ENCODE measurements at places on chromosomes 4 and X.
A peak's percentile ranks its signal among the peaks of the same experiment; 100 is the strongest.

- DNase-seq = no peak
Measured at GRCh38 chrX:151729056-151729725, 5.4 kb upstream of the CNGA2 start.

GRCh38 chr4:171186700-171187099 lies 626.5 kb upstream of the GALNTL6 start:
- DNase-seq = no peak

DNA sequence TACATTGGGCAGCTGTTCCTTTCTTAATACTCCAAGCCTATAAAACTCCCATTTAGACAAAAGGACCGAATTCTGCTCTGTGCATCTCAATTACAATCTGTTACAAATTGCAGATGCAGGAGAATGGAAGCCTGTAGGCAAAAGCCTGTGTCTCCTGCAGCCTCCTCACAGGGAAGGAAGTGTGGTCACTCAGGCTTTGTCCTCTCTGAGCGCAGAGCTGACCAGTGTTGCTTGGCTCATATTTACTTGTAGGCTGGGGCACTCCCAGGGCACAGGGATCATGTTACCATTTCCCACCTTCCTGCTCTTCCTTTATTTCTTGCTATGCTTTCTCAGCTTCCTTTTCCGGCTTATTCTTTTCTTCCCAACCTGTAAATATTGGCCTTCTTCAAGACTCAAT lies 15.7 kb downstream of the SUPT20HL2 start:
- no peak for DNase-seq

DNA sequence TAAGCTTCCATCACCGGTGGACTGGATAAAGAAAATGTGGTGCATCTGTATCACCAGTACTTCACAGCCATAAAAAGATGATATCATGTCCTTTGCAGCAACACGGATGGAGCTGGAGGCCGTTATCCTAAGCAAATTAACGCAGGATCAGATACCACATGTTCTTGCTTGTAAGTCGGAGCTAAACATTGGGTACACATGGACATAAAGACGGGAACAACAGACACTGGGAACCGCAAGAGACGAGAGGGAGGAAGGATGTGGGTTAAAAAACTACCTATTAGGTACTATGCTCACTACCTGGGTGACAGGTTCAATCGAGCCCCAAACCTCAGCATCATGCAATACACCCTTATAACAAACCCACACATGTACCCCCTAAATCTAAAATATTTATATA lies 16.3 kb upstream of the IDS start:
- DNase-seq = no peak

- DNase-seq = no peak
Measured at GRCh38 chr4:139550724-139551429, 5.1 kb downstream of the SETD7 start.

- peak; percentile 41 for DNase-seq
Measured at GRCh38 chr4:93759506-93759905, 69.0 kb upstream of the ATOH1 start.

DNA sequence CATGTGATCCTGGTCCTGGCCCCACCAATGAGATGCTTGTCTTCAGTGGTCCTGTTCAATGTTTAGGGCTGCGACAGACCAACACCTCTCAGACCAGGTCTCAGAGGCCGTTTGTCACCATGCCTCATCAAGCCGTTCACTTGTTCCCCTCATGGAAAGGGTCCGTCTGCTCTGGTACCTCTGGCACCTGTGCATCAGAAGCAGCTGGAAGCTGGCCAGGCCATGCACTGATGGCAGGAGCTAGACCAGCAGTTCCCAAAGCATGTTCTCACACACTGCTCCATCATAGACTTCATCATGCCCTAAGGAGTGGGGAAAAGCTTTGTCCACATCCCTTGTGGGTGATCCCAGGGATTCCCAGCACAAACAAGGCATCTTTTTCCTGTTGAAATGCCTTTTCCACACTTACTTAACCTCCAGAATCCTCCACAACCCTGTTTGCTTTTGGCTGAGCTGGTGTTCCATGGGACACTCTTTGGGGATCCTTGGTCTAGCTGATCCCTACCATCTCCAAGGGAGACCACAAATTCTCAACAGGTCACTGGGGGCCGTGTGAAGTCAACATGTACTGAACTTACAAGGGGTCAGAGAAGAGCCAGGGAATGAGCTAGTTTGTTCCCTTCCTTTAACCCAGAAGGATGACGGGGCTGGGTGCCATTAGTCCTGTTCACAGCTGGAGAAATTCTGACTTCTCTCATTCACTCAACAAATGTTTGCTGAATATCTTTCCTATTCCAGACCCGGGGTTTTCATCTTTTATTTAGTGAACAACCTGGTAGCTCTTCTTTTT lies 21.8 kb downstream of the SH3TC1 start:
- peak; percentile 75 for DNase-seq

DNA sequence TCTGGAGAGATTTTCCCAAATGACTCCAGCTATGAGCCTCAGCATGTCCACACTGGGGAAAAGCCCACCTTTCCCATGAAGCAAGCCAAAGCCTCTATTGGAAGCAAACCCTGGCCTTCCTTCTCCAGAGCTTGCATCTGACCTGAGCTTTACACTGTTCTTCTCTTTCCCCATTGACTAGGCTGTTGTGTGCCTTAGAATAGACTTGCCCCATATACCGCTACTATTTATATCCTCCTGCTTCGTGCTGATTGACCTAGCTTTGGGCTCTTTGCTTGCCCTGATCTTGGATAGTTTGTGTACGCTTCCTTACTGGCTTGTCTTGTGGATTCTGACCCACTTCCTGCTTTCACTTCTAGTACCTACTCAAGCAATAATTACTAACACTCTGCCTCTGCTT lies 30.9 kb downstream of the FAM9B start:
- DNase-seq = peak; percentile 89

- DNase-seq = no peak
Measured at GRCh38 chr4:182188622-182189021, 54.6 kb upstream of the TENM3 start.

DNA sequence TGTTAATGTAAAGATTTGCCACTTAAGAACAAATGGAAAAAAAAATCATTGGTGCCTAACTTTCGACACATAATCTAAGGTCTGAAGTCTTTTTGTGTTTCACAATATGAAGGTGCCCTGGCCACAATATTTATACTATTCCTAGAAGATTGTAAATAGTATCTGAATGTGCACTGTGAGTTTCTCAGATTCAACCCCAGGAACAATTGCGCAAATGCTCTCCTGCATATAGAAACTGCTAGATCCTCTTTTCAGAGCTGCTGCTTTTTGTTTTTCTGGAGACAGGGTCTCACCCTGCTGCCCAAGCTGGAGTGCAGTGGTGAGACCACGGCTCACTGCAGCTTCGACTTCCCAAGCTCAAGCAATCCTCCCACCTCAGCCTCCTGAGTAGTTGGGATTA lies 480.1 kb upstream of the FTHL17 start:
- DNase-seq = peak; percentile 82

DNA sequence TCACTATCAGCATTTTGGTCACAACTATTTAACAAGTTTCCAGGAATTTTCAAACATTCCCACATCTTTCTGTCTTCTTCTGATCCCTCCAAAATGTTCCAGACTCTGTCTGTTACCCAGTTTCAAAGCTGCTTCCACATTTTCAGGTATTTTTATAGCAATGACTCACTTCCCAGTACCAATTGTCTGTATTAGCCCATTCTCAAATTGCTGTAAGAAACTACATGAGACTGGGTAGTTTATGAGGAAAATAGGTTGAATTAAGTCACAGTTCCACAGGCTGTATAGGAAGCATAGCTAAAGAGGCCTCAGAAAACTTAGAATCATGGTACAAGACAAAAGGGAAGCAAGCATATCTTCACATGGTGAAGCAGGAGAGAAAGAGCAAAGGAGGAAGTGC lies 475.0 kb upstream of the PCDH7 start:
- peak; percentile 42 for DNase-seq

- no peak for DNase-seq
Measured at GRCh38 chr4:40702137-40702799, 47.5 kb upstream of the NSUN7 start.

GRCh38 chrX:6465756-6466155 lies 69.2 kb downstream of the VCX3A start:
- no peak for DNase-seq

- DNase-seq = no peak
Measured at GRCh38 chr4:122912810-122913575, 9.4 kb downstream of the NUDT6 start.

DNA sequence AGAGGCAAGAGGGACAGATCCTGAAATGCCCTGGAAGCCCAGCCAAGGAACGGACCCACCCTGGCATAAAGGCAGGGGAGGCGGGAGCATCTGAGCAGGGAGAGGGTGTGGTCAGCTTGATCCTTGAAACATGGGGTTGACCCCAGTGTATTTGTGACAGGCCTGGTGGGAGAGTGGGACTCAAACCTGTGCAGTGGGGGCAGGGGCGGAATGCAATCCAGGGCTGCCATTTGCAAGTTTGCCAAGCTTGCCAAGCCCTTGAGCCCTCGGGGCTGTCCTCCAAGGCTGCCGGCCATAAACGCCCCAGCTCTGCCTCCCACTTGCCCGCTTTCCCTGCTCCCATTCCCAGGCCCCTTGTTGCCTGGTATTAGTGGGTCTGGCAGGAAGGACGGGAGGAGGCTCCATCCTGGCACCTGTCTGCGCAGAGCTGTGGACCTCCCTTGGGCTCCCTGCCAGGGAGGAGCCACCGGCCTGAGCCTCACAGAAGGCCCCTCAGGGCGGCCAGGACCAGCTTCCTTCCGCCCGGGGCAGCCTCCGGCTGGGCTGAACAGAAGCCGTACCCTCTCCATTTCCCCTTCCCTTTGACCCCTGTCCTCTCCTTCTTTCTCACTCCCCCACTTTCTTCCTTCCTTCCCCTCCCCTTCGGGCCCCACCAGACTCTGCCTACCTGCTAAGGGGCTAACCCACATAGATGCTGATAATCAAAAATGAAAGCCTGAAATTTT lies 661 bp downstream of the S100P start:
- no peak for DNase-seq

GRCh38 chr4:153748378-153748777 lies 11.4 kb downstream of the RNF175 start:
- peak; percentile 58 for DNase-seq

DNA sequence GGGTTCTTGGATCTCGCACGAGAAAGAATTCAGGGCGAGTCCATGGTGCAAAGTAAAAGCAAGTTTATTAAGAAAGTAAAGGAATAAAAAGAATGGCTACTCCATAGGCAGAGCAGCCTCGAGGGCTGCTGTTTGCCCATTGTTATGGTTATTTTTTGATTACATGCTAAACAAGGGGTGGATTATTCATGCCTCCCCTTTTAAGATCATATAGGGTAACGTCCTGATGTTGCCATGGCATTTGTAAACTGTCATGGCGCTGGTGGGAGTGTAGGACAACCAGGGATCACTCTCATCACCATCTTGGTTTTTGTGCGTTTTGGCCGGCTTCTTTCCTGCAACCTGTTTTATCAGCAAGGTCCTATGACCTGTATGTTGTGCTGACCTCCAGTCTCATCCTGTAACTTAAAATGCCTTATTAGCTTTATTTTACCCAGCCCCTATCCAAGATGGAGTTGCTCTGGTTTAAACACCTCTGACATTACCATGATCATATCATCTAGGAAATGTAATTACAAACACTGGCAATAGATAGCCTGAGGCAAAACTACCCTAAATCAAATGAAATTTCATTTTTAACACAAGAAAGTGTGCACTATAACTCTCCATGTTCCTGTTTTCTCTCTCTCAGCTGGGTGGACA lies 94.3 kb upstream of the ATXN3L start:
- no peak for DNase-seq

GRCh38 chr4:100708776-100709175 lies 191.0 kb upstream of the EMCN start:
- DNase-seq = no peak

- no peak for DNase-seq
Measured at GRCh38 chr4:121308328-121308663, 72.5 kb downstream of the QRFPR start.

- DNase-seq = no peak
Measured at GRCh38 chr4:41155194-41155830, 59.0 kb downstream of the APBB2 start.

GRCh38 chrX:40579900-40580536 lies 752 bp upstream of the ATP6AP2 start:
- DNase-seq = no peak

DNA sequence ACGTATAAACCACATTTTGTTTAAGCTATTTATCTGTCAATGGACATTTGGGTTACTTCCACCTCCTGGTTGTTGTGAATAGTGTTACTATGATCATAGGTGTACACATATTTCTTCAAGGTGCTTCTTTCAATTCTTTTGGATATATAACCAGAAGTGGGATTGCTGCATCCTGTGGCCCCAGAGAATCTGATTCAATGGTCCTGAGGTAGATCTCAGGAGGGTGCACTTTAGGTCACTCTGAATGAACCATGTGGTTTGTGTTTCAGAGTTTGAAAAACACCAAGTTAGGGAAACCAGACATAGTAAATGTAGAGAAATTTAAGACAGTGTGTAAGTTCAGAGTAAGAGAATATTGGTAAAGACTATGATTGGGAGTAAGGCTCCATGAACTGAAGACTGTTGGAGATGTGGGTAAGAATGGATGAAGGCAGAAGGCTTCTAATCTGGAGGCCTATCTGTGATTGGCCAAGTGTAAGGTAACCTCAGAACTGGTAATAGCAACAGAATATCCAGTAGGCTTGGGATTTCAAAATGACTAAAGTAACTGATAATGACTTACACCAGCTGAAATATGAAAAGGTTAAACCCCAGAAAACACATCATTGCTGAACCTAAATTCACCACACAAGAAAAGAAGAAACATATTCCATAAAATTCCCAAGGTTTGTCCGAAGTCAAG lies 236.9 kb downstream of the CAMK2D start:
- no peak for DNase-seq

DNA sequence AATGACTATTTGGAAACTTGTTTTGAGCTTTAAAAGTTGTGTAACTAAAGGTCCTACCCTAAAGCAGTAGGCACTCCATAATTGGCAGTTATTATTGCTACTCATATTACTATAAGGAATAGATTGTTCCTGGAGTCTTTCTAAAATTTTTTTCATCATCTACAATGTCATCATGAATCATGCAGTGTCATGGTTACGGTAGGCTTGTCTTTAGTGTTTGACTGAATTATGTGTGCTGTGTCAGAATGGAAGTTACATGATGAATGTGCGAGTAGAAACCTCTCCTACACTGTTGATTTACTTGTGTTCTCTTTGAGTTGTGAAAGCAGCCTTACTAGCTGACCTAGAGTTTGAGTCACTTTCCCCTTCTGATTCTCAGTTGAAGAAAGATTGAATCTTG lies 1099.9 kb downstream of the RAPGEF2 start:
- no peak for DNase-seq

DNA sequence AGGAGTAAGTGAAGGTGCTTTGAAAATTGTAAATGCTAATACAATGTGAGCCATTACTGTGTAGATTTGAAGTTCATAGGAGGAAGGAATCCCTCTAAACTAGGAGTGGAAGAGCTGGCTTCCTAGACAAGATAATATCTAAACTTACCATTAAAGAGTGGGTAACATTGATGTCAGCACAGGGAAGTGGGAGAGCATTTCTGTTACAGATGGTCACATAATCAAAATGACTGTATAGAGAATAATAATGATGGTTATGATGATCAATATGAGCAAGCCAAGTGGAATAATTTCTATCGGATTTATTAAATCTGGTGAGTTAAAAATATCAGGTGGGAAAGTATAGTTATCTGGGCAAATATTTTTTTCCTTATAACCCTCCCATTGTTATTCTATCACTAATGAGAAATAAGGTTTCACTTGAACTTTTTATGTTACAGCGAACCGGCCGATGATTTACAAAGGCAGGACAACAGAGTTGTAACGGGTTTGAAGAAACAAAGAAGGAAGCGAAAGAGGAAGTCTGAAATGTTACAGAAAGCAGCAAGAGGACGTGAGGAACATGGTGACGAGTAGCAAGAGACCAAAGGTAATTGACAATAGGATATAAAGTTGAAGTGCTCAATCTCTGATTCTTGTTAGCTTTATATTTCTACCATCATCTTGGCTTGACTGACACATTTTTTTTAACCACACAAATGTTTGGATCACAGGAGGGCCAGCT lies 43.5 kb downstream of the FMR1NB start:
- peak; percentile 75 for DNase-seq
